Suprapubic skin (tissue), 4 donors: ENCODE measurements at places on chromosomes 13 and 19.
A peak's percentile ranks its signal among the peaks of the same experiment; 100 is the strongest.

GRCh38 chr19:13020002-13020414, 24.7 kb downstream of the NFIX start:
- no peak for DNase-seq

DNA sequence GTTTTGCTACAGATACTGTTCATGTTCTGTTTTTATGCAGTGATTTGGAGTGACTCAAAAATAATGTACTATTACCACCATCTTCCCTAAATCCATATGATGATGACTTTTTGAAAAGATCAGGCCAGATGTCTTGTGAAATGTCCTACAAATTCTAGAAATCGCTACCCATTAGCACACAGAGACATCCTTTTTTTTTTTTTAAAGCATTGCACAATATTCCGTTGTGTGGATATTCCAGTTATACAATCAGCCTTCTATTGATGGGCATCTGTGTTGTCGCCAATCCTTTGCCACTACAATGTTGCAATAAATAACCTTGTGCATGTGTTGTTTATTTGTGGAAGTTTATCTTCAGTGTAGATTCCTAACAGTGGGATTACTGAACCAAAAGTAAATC, 24.5 kb downstream of the ZDHHC20 start:
- DNase-seq, result no peak

- DNase-seq, result no peak
Measured at GRCh38 chr19:10113592-10113963, 2.1 kb downstream of the P2RY11 start.

DNA sequence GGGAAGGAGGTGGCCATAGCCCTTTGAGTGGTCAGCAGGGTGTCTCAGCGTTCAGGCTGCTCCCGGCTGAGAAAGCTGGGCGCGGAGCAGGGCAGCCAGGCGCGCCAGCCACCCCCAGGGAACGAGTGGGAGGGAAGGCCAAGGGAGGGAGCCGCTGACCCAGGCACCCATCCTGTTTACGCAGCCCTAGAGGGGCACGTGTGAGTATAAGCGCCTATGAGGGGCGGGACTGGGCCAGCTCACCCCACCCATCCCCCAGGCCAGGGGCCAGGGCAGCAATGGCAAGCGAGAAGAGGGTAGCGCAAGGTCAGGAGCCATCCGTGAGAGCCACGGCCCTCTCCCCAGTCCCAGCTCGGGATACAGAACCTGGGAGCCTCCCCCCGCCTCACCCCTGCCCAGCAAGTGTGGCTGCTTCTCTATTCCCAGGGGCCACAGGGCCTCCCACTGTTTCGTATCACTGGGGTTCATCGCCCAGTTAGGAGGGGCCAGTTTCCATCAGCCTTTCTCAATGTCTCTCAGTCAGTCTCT, 897 bp upstream of the DMKN start:
- DNase-seq, result no peak

DNA sequence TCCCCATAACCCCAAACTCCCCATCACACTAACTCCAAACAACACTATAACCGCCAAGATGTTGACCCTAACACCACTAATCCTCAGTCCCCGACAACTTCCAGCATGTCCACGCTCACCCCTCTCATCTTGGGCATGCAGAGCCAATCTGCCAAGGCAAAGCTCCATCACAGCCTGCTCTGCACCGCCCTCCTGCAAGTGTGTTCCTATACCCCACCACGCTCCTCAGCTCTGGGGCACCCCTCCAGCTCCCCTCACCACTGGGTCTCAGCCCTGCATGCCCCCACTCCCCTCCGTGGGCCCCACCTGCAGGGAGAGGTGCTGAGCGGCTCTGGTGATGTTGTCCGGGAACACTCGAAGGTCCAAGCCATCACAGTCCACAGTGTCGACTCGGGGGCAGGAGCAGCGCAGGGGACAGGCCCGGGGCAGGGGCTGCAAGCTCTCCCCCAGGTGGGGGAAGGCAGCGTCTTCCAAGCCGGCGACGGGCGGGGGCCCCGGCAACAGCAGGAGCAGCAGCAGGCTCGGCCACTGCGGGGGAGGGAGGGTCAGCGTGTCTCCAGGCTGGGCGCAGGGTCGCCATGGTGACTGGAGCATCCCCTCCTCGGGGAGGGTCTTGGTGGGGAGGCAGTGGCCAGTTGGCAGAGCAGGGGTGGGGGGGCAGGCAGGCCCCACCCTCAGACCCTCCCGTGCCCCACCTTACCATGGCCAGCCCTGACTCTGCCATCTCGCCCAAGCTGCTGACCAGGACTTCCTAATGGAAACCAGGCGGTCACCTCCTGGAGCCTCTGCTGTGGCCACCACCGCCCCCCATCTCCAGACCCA, 527 bp downstream of the PODNL1 start:
- DNase-seq, result no peak

DNA sequence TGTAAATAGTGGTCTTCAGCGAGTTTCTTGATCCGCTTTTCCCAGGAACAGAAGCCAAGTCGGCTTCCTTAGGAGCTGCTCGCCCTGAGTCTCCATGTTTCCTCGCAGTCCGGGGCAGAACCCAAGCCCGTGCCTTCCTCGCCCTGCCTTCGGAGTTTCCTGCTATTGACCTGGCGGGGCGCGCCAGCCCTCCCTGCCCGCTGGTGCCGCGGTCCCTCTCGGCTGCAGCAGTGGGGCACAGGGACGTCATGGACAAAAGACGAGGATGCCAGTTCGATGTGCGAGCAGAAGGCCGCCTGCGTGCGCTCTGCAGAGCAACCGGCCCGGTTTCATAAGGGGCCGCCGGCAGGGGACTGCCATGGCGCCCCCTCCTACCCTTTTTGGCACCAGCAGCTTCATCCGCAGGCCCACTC, 156.6 kb downstream of the TM9SF2 start:
- no peak for DNase-seq

DNA sequence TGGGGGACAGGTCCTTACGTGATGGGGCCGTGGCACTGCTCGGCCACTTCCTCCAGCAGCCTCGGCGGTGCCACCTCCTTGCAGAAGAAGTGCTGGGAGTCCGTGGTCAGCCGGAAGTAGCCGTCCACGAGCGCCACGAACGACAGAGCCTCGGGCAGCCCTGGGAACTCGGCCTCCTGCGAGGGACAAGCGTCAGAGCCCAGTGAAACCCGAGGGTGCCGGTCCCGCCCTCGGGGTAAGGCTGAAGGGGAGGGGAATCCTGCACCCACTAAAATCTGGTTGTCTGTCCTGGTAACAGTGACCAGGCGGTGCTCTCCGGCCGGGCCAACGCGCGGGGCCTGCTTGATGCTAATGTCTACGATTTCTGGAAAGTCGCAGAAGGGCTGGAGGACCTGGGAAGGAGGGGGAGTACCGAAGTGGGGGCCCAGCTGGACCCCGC, 6.4 kb downstream of the JAK3 start:
- no peak for DNase-seq

GRCh38 chr13:101661839-101662238, 209.4 kb downstream of the ITGBL1 start:
- no peak for DNase-seq

GRCh38 chr19:32876919-32877285, 7.3 kb upstream of the SLC7A9 start:
- no peak for DNase-seq

DNA sequence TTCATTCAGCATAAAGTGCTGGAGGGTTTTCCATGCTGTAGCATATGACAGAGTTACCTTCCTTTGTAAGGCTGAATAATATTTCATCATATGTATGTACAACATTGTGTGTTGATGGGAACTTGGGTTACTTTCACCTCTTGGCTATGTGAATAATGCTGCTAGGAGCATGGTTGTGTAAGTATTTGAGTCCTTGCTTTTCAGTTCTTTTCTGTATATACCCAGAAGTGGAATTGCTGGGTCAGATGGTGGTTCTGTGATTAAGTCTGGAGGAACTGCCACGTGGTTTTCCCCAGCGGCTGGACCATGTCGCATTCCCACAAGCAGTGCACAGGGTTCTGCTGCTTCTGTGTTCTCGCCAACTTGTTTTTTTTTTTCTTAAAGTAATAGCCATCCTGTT, 101.2 kb upstream of the TEX29 start:
- no peak for DNase-seq

DNA sequence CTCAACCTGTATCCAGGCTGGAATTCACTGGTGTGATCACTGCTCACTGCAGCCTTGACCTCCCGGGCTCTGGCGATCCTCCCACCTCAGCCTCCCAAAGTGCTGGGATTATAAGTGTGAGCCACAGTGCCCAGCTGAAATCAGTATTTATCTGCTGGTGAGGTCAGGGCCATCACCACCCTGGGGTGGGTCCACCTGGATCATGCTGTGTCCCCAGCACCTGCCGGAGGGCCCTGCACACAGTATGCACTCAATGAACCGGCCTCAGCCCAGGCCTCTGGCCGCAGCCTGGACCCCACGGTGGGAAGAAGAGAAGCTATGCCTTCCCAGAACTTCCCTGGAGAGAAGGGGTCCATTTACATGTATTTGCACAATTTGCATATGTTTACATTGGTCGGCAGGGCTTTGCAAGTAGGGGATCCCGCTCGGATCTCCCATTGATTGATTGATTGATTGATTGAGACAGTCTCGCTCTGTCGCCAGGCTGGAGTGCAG, 2.6 kb upstream of the SLC5A5 start:
- no peak for DNase-seq

- no peak for DNase-seq
Measured at GRCh38 chr13:32232263-32232662, 82.9 kb downstream of the ZAR1L start.

DNA sequence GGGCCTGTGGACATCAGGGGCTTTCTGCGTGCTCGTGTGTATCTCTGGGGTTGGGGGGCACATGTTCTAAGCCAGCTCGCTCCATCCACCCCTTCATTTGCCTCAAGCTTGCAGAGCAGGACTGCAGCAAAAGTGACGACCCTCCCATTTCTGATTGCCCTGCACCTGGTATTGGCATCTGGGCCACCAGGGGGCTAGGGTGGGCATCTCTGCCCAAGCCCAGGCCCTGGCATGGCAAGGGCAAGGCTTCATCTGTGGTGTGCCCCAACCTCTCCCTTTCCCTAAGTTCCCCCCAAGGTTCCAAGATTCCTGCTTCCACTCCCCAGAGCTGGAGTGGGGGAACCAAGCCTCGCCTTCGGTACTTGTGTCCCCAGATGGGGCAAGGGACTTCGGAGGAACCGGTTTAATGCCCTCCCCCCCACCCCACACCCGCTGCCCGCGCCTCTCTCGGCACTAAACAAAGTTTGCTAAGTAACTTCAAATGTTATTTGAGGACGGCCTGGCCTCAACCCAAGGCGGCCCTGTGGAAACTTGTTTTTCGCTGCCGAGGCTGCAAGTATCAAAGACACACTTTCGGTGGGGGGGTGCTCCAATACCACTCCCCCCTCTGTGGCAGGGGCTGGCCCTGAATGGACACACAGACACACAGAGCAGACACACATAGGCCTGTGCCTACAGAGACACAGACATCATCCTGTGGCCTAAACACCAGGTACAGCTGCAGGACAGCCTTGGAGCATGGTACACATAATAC, 12.2 kb downstream of the NFIX start:
- peak; percentile 89 for DNase-seq

DNA sequence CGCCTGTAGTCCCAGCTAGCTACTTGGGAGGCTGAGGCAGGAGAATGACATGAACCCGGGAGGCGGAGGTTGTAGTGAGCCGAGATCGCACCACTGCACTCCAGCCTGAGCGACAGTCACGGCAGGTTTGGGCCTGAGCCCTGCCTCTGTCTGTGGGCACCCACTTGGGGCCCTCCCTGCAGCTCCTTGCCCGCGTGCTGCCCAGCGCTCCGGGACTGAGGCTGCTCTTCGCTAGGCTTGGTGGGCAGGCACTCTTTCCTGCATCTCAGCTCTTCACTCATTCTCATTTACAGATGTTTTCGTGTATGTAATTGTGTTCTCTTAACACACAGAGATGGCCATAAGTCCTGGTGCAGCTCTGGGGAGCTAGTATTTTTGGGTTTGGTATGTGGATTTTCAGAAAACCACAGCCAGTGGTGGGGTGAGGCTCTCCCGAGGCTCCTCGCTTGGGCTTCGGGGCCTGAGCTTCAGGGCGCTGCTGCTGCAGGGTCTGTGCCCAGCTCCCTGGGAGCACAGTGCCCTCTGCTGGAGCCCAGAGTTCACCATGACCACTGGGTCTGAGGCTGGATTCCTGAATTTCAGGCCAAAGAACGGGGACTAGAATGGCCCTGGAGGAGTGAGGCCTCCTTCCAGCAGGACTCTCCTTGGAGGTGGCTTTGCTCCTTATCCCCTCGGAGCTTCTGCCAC, 15.2 kb downstream of the UPF1 start:
- DNase-seq, result peak; percentile 90

DNA sequence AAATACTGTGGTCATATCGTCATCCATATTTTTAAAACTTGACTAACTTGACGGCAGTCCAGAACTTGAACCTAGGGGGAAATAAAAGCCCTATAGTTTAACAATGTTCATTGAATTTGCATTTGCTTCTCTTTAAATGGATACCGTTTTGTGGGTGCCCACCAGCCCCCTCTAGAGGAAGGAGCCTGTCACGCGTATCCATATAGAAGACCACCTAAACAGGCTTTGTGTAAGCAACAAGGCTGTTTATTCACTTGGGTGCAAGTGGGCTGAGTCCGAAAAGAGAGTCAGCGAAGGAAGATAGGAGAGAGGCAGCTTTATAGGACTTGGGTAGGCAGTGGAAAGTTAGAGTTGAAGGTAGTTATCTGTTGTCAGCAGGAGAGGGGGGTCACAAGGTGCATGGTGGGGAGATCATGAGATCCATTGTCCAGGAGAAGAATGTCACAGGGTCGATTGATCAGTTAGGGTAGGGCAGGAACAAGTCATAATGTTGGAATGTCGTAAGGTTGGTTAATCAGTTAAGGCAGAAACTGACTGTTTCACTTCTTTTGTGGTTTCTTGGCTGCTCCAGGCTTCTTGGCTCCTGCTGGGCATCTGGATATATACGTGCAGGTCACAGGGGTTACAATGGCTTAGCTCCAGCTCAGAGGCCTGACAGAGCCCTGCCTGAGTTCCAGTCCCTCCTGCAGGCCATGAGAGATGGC, 42.5 kb upstream of the ANKRD10 start:
- no peak for DNase-seq

DNA sequence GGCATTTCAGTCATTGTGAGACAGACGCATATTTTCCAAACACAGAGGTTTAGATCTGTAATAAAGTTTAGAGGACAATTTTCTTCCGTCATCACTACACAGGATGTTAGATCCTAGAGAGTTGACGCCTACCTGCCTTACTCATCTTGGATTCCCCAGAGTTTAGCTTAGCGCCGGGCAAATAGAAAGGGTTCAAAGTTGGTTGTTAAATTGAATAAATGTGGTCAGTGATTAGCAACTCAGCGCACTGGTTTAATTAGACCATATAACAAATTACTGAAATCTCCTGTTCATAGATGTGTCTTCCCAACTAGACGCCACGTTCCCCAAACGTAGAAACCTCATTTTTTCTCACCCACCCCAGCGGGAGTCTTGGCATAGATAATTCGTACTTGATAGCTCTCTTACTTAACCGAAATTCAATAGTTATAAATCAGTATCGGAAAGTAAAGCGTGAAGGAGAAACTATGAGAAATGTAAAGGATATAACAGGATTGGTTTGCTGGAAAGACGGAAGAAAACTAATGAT, 726 bp upstream of the UFM1 start:
- DNase-seq, result no peak

GRCh38 chr13:73908809-73909208, 225.4 kb downstream of the KLF12 start:
- DNase-seq, result no peak

DNA sequence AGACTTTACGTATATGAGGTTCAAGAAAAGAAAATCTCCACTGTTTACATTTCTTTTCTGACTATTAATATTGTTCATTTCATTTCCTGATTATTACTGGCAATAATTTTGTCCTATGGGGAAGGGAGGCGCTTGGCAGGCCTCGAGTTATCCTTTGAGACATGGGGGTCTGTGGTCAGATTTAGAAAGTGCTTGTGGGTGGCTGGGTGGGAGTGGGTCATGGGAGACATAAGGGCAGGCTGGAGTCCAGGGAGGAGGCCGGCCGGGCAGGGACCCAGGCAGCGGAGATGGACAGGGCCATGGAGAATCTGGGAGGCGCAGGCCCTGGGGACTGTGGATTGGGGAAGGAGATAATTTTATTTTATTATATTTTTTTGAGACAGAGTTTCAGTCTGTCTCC, 40.1 kb downstream of the LTBP4 start:
- no peak for DNase-seq
